ENCODE measurements at places on chromosomes 2 and 18. TPM values are rescaled to one million over a fixed set of nuclear protein-coding genes. Genes with fewer than 3 reads are reported as not detected.

DNA sequence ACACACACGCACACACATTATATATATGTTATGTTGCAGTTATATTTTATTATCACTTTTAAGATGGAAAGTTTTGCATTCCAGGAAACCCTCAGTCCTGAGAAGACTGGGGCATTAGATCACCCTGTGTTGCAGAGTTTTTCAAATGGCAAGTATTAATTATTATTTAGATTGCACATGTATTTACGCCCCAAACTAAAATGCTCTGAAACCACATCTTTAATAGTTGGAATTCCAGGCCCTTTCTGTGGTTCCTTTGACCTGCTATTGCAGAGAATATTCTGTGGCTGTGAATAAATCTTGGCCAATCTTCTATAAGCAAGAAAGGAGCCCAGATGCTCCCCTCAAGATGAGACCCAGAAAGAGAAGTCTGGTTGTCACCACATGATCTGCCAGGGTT lies 427.0 kb upstream of the TNP1 start:
- DNase-seq: no peak

DNA sequence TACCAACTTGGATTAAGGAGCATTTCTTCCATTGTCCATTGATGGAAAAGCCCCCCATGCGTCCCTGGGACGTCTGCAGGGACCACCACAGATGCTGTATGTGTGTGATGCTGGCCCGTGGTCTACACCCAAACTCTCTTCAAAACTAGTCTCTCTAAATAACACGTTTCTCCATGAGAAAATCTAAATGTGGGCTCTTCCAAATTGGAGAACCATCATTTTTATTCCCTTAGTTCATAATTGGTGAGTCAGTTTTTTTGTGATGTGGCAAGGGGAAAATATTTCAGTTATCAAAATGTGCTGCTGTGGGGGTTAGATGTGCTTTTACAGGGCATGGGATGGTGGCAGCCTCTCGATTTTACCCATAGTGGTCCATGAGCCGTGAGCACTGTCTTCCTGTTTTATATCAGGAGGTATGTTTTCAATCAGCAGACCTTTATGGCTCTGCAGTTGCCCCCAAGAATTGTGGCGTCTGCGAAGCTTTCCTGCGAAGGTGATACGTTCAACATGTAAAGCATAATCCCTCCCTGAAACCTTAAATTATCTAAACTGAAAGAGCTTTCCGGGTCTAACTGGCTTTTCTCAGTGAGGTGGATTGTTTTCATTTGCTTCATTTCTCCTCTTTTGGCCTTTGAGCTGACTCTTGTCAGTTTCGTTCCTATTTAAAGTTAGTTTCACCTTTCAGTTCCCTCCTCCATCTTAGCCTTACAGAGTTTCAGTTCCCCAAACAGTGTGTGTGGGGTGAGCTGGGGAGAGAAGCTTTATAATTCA lies 78.4 kb downstream of the SETBP1 start:
- no peak for DNase-seq

- no peak for DNase-seq
Observed at GRCh38 chr2:118053681-118054080, 34.6 kb upstream of the INSIG2 start.

The GALNT13 gene
- total RNA-seq: 0.60 TPM

DNA sequence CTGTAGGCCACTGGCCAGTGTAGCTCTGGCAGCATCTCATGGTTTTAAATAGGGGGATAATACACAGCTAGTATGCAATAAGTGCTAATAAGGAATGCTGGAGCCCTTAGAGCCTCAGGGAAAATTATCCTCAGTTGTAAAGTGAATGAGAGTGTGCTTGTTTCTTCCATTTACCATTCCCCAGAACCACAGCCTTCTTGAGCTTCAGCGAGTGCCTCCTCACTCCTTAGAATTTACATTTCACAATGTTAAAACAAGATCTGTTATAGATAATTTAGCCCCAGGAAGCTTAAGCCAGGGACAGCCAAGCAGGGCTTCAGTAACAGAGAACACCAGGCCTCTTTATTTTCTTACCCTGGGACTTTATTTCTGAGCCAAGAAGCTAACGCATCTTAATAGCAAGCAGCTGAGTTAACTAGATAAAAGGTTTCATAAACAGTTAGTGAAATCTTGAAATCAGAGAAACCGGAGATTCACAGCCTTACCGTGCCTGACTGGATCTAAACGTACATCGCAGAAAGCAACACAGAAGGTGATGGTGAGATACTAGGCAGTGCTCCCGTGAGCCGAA lies 535.2 kb downstream of the TDRD15 start:
- DNase-seq: no peak

DNA sequence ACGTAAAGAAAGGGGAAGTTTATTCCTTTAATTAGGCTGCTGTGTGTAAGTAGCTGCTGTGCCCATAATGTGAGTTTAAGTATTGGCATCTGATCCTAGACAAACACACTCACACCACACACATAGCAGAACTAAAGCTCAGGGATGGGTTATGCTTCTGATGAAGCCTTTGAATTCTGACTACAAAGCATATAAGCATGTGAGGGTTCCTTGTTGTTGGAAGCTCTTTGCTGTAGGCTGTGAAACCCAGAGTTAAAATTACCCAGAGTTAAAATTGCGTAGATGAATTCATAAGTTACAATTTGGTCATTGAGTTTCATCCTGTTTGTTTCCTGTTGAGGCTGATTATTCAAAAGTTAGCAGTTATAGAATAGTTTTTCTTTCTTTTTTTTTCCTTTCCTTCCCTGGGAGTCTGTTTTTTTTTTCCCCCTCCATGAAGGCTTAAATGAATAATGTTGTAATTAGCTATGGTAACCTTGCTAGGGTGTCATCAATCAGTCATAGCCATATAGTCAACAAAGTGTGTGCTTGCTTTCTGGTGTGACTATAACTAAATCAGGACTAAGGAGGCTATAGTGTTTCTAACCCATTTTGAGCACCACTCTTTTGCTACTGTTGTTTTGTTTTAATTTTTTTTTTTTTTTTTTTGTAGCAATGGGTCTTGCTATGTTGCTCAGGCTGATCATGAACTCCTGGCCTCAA lies 426.1 kb downstream of the PARD3B start:
- DNase-seq: no peak

DNA sequence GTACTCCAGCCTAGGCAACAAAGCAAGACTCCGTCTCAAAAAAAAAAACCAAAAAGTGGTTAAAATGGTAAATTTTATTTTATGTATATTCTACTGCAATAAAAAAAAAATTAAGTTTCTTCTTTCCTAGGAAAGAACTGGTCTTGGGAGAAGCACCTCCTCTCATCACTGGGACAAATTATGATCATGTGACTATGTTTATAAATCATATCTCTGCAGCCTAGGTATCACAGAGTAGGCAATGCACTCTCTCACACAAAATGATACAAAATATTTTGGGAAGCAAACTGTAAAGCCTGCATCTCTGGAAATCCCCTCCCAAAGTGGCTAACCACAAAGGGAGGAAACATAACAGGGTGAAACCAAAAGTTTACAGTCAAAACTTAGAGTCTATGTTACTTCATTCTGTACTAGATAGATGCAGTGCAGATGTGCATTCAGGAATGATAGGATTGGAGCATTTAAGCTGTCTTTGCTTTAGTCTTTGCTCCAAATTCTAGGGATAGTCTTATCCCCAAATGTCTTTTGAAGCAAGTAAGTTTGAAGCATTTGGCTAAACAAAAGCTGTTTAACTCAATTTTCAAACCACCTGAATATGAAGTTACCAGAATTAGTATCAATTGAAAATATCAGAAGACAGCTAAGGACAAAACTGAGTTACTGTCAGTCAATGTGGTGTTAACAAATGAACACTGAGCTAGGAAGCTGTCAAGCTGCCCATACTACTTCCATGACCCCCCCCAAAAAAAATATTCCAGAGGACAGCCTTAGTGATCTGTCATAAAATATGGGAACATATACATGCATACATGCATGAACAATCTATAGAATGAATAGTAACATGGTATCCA lies 21.1 kb upstream of the MALT1 start:
- DNase-seq: no peak
